Neural crest cell (in vitro differentiated cells): ENCODE measurements at places on chromosomes 4 and X. TPM values are rescaled to one million over a fixed set of nuclear protein-coding genes. Genes with fewer than 3 reads are reported as not detected.

GRCh38 chrX:121160987-121161386 is 113.6 kb downstream of the GLUD2 start:
- peak overlapping the region; percentile 0 for H3K4me3 ChIP-seq
- peaks cover 51% of the 10 kb centered on the region for H3K4me1 ChIP-seq
- H3K27ac ChIP-seq = peak overlapping the region; percentile 22
- no peaks in the 10 kb centered on the region for H3K27me3 ChIP-seq
- peaks cover 5% of the 10 kb centered on the region for H3K36me3 ChIP-seq

- no peak overlapping the region for H3K4me3 ChIP-seq
- peaks cover 3% of the 10 kb centered on the region for H3K27me3 ChIP-seq
- DNase-seq = no peak
- H3K36me3 ChIP-seq = no peaks in the 10 kb centered on the region
- H3K27ac ChIP-seq = no peak overlapping the region
Measured at GRCh38 chr4:53779025-53779424, 187.7 kb upstream of the LNX1 start.

DNA sequence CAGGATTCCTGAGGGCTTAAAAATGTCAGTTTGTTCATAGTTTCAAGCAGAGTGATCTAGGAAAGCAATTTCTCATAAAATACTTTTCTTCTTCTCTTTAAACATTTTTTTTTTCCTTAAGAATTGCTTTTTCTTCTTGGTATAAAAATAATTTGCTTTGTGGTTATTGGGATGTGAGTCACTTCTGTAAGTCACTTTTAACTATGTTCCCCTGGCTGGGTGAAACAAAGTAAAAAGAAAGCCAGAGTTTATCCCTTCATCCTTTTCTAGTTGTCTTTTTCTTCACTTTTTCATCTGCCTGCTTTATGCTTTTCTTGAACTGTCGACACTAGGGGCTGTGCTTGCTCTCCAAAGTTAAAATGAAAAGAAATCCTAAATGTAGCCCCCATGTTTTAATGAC is 33.5 kb downstream of the ARSJ start:
- H3K27ac ChIP-seq = no peak overlapping the region
- no peak overlapping the region for H3K4me3 ChIP-seq
- no peaks in the 10 kb centered on the region for H3K27me3 ChIP-seq
- DNase-seq = no peak

DNA sequence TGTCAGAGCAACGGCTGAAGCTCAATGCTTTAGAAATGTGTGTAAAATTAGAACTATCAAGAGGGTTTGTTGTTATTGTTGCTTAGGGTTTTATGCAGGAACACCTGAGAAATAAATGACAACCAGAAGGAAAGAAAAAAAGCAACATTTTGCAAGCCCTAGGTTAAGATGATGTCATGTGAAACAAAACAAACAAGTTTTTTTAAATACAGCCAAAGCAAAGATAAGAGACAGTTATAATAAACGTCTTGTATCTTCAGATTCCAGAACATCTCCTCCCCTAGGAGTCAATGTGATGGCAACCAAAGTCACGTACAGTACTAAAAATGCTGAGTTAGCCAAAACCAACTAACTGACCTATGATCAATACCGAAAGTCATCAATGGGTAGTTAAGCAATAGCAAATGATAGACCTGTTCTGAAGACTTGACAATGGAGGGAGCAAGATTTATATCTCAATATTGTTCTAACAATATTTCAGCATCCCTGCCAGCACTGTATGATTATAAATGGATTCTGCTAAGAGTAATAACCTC is 55.3 kb upstream of the NOCT start:
- H3K27ac ChIP-seq = no peak overlapping the region
- H3K27me3 ChIP-seq = no peaks in the 10 kb centered on the region
- H3K4me1 ChIP-seq = no peaks in the 10 kb centered on the region
- DNase-seq = no peak

DNA sequence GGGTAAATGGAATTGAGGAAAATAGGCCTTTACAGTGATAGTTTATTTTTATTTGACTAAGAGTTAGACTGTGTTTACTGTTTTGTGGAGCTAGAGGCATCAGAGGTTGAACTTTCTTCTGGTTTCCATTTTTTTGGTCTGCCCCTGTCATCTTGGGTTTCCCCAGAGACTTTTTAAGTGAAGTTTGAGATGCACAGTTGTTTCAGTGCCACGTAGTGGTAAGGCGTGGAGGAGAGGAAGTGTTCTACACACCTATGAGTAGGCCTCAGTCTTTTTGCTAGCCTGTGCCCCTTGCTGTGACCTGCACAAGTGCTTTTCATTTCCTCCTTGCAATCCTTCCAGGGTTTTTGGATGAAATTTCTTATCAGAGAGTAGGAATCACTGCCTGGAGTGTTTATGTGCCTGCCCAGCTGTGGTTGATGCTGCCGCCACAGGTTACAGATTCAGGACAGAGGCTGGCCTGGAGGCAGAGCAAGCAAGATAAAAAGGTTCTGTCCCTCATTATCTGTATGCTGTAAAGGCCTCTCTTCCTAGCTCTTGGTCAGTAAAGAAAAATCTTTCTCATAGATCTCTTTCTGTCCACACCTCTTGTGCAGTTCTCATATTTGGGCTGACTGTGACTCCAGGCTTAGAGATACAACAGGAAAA is 12.5 kb upstream of the HSFX4 start:
- no peak for DNase-seq
- no peaks in the 10 kb centered on the region for H3K4me1 ChIP-seq
- no peak overlapping the region for H3K4me3 ChIP-seq
- no peaks in the 10 kb centered on the region for H3K36me3 ChIP-seq

DNA sequence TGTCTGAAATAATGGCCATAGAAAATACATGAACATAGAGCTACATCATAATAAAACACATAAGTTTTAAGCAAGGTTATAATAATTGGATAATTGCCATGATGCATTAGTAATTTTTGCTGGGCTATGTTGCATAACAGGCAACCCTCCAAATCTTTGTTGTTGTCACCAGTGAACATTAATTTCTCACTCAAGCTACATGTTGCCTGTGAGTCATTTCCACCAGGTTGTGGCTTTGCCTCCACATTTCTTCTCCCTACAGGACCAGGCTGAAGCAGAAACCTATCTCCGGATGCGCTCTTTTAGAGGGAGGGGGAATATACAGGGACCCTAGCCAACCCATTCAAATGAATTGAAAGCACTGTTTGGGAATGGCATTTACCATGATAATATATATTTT is 347.7 kb downstream of the GABRG1 start:
- H3K27ac ChIP-seq = no peak overlapping the region
- H3K4me1 ChIP-seq = no peaks in the 10 kb centered on the region
- H3K36me3 ChIP-seq = no peaks in the 10 kb centered on the region
- no peak overlapping the region for H3K4me3 ChIP-seq
- no peak for DNase-seq

GRCh38 chr4:135538698-135539097 is 1337.1 kb upstream of the PABPC4L start:
- H3K4me3 ChIP-seq = no peak overlapping the region
- no peaks in the 10 kb centered on the region for H3K27me3 ChIP-seq
- no peaks in the 10 kb centered on the region for H3K36me3 ChIP-seq
- no peak overlapping the region for H3K27ac ChIP-seq
- no peak for DNase-seq
- H3K4me1 ChIP-seq = no peaks in the 10 kb centered on the region

GRCh38 chr4:55075823-55076716 is 49.3 kb downstream of the KDR start:
- H3K36me3 ChIP-seq = no peaks in the 10 kb centered on the region
- no peak overlapping the region for H3K27ac ChIP-seq
- no peak overlapping the region for H3K4me3 ChIP-seq
- H3K4me1 ChIP-seq = peaks cover 17% of the 10 kb centered on the region
- DNase-seq = no peak

Gene HTR2C
- 0.07 and 0.09 TPM in 2 replicates for total RNA-seq

Gene TCEANC
- total RNA-seq = 3.7 and 4.6 TPM in 2 replicates

Gene MAGEA9B
- not detected in 2 replicates for total RNA-seq

DNA sequence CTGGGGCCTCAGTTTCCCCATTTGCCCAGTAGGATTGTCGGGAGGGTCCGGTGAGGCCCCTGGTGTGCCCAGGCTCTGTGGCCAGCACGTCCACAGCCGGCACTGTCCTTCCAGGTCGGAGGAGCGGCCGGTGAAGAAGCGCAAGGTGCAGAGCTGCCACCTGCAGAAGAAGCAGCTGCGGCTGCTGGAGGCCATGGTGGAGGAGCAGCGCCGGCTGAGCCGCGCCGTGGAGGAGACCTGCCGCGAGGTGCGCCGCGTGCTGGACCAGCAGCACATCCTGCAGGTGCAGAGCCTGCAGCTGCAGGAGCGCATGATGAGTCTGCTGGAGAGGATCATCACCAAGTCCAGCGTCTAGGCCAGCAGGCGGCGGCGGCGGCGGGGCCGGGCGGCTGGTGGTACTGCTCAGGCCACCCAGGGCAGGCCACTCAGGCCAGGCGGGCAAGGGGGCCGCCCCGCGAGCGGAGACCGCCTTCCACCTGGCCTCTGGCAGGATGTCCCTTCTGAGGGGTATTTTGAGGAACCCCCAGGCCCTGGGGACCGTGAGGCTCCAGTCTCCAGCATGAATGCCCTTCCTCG is 6.7 kb downstream of the MSANTD1 start:
- H3K4me3 ChIP-seq = no peak overlapping the region
- no peaks in the 10 kb centered on the region for H3K27me3 ChIP-seq
- no peaks in the 10 kb centered on the region for H3K4me1 ChIP-seq
- no peak overlapping the region for H3K27ac ChIP-seq

Gene KLHL2
- 14.9 and 17.4 TPM in 2 replicates for total RNA-seq

Gene LRBA
- 28.2 and 30.3 TPM in 2 replicates for total RNA-seq

- H3K4me1 ChIP-seq = peaks cover 13% of the 10 kb centered on the region
- peak overlapping the region; percentile 88 for H3K4me3 ChIP-seq
- no peak for DNase-seq
- H3K27me3 ChIP-seq = no peaks in the 10 kb centered on the region
- H3K27ac ChIP-seq = peak overlapping the region; percentile 43
- no peaks in the 10 kb centered on the region for H3K36me3 ChIP-seq
Measured at GRCh38 chrX:48956728-48957414, 536 bp downstream of the OTUD5 start.

DNA sequence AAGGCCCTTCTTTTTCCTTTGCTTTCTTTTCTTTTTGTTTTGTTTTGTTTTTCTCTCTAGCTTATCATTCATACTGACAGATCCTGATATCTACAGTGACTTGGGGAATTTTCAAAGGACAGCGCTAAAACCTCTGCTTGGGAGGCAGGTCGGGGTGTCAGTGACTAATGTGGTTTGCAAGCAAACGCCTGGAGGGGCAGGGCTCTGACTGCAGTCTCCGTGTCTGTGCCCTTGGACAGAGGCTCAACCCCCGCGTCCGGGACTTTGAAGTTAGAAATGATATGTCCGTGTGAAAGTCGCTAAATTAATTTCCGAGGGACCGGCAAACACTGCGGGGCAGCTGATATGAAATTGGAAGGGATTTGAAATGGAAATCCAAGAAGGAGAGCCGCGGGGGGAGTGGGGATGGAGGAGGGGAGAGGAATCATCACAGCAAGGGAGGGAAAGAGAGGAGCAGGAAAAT is 312.4 kb downstream of the DHRSX start:
- no peak for DNase-seq
- peaks cover 9% of the 10 kb centered on the region for H3K36me3 ChIP-seq
- H3K27me3 ChIP-seq = peaks cover 5% of the 10 kb centered on the region
- H3K4me1 ChIP-seq = peaks cover 16% of the 10 kb centered on the region
- no peak overlapping the region for H3K4me3 ChIP-seq

Gene DGAT2L6
- total RNA-seq = not detected in 2 replicates

Gene GAGE1
- not detected in 2 replicates for total RNA-seq
